ENCODE measurements at places on chromosomes 11 and 22.

- DNase-seq = no peak
These were observed 59.7 kb downstream of the MYH9 start for GRCh38 chr22:36327922-36328551.

DNA sequence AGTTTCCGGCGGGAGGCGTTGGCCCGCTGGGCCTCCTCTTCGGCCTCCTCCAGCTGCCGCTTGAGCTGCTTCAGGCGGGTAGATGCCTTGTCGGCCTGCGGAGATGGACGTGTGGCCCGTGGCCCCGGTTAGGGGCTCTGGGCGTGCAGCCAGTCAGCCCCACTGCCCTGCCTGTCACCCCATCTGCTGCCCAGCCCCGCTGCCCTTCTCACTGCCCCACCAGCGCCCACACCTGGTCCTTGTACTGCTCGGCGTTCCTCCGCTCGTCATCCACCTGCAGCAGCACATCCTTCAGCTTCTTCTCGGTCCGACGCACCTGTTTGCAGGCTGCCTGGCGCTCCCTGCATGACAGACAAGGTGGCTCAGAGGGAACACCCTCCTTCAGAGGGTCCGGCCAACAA, 31.2 kb downstream of the APOL1 start:
- no peak for DNase-seq

GRCh38 chr11:48055292-48056132, 75.2 kb downstream of the PTPRJ start:
- DNase-seq = peak; percentile 29

- DNase-seq = no peak
These were observed 15.4 kb downstream of the CAPN5 start for GRCh38 chr11:77081976-77082836.

- no peak for DNase-seq
These were observed 269.8 kb upstream of the PDGFD start for GRCh38 chr11:104433751-104434150.
